ENCODE measurements at places on chromosomes 12 and 14. TPM values are rescaled to one million over a fixed set of nuclear protein-coding genes. Genes with fewer than 3 reads are reported as not detected.

Gene TCL1B
- not detected for total RNA-seq

DNA sequence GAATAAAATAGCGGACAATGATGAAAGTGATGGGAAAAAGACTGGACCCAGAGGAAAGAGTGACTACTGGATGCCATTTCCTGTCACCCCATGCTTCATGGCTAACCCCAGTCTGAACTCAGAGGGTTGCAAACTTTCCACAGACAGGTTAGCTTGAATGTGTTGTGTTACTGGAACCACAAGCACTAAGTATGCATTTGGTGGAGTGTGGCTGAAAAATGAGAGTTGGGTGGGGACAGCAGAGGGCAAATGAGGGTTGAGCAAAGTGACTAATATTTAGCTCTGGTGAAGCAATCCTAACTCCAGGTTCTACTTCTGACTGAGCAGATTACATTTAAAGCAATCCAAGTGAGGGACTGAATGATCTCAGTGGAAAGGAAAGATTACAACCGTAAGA lies 1.6 kb downstream of the SLC16A7 start:
- H3K36me3 ChIP-seq, result no peaks in the 10 kb centered on the region
- H3K27me3 ChIP-seq, result no peaks in the 10 kb centered on the region
- no peak for DNase-seq
- peak overlapping the region; percentile 91 for H3K27ac ChIP-seq

DNA sequence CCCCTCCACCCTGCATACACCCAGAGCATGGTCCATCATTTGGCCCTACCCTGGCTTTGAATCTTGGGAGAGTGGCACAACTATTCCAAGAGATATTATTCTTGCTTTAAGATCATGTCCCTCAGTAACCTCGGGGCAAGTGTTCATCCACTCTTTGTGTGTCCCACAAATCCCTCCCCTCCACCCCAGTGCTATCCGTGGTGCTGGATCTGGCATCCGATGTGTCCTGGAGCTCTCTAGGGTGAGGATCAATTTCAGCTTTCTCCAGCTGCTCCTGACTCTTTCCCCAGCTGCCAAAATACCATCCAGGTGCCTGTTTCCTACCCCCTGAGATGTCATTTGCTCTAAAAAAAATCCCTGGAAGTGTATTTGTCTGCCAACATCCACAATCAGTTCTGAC lies 64.8 kb upstream of the CMKLR1 start:
- no peak for DNase-seq
- no peaks in the 10 kb centered on the region for H3K36me3 ChIP-seq
- H3K27ac ChIP-seq, result no peak overlapping the region
- no peaks in the 10 kb centered on the region for H3K4me1 ChIP-seq

Gene PRICKLE1
- 25.3 TPM for total RNA-seq

- H3K27me3 ChIP-seq, result no peaks in the 10 kb centered on the region
- no peaks in the 10 kb centered on the region for H3K4me1 ChIP-seq
- H3K27ac ChIP-seq, result no peak overlapping the region
- no peak overlapping the region for H3K4me3 ChIP-seq
- no peaks in the 10 kb centered on the region for H3K36me3 ChIP-seq
Observed at GRCh38 chr12:66984077-66984476, 285.1 kb upstream of the CAND1 start.

- H3K27ac ChIP-seq, result no peak overlapping the region
- DNase-seq, result no peak
- no peaks in the 10 kb centered on the region for H3K4me1 ChIP-seq
- H3K4me3 ChIP-seq, result no peak overlapping the region
Observed at GRCh38 chr12:93957168-93957567, 191.2 kb upstream of the PLXNC1 start.

- H3K4me1 ChIP-seq, result peaks cover 25% of the 10 kb centered on the region
- H3K36me3 ChIP-seq, result no peaks in the 10 kb centered on the region
- H3K27ac ChIP-seq, result no peak overlapping the region
- no peaks in the 10 kb centered on the region for H3K27me3 ChIP-seq
- no peak for DNase-seq
- no peak overlapping the region for H3K4me3 ChIP-seq
Observed at GRCh38 chr14:68687746-68688145, 105.1 kb downstream of the ZFP36L1 start.

DNA sequence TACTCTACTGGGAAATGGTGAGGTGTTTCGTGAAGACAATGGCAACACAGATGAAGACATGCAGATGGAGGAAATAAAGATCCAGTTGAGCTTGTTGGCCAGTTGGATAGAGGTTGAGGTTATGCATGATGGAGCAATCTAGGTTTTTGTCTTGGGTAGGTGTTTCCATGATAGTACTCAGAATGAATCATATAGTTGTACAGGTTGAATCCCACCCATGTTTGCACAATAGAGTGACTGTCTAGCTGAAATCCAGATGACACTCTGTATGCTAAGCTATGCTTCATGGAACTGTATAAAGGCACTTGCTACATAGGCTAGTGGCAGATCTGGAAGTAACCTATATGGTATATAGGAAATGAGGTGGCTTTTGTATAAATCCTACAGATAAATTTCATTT lies 264.9 kb downstream of the NAV3 start:
- H3K4me1 ChIP-seq, result peaks cover 10% of the 10 kb centered on the region
- no peak overlapping the region for H3K4me3 ChIP-seq
- H3K27me3 ChIP-seq, result no peaks in the 10 kb centered on the region

- H3K4me3 ChIP-seq, result no peak overlapping the region
- H3K27me3 ChIP-seq, result no peaks in the 10 kb centered on the region
- no peak overlapping the region for H3K27ac ChIP-seq
- no peak for DNase-seq
- peaks cover 37% of the 10 kb centered on the region for H3K4me1 ChIP-seq
Observed at GRCh38 chr14:77585385-77585784, 31.1 kb downstream of the SPTLC2 start.

Gene IL31
- total RNA-seq, result not detected

GRCh38 chr12:45731190-45731775 lies 1.8 kb downstream of the ARID2 start:
- H3K36me3 ChIP-seq, result no peaks in the 10 kb centered on the region
- no peak for DNase-seq
- H3K27me3 ChIP-seq, result no peaks in the 10 kb centered on the region
- peak overlapping the region; percentile 67 for H3K4me3 ChIP-seq
- peaks cover 46% of the 10 kb centered on the region for H3K4me1 ChIP-seq

Gene FGD4
- 38.3 TPM for total RNA-seq

Gene VSX2
- not detected for total RNA-seq

GRCh38 chr14:92759300-92759678 lies 10.9 kb upstream of the LGMN start:
- H3K4me1 ChIP-seq, result no peaks in the 10 kb centered on the region
- no peaks in the 10 kb centered on the region for H3K36me3 ChIP-seq
- H3K27me3 ChIP-seq, result no peaks in the 10 kb centered on the region

- no peaks in the 10 kb centered on the region for H3K4me1 ChIP-seq
- no peak overlapping the region for H3K4me3 ChIP-seq
- no peak overlapping the region for H3K27ac ChIP-seq
Observed at GRCh38 chr12:44379831-44380230, 496.3 kb downstream of the NELL2 start.

- H3K4me1 ChIP-seq, result peaks cover 35% of the 10 kb centered on the region
- no peak overlapping the region for H3K4me3 ChIP-seq
- no peaks in the 10 kb centered on the region for H3K27me3 ChIP-seq
- H3K36me3 ChIP-seq, result no peaks in the 10 kb centered on the region
- DNase-seq, result peak; percentile 91
- peak overlapping the region; percentile 17 for H3K27ac ChIP-seq
Observed at GRCh38 chr12:56990648-56991318, 15.6 kb downstream of the ZBTB39 start.

Gene FAM90A1
- total RNA-seq, result not detected

DNA sequence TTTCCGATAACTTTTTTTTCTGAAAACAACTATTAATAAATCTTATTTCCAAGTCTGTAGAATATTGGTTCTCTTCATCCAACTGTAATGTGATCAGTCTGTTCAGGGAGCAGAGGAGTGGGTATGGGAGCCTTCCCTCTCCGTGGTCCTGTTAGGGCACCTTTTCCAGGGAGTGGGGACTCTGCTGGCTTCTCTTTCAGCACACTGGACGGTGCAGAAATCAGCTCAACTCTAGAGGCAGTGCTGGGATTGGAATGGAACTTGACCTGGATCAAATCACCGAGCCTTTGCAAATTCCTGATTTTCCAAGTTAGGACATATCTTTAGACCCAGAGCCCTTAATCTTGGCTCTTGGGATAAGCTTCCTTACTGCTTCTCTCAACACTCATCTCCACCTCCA lies 630.4 kb downstream of the DIO2 start:
- H3K27ac ChIP-seq, result no peak overlapping the region
- no peaks in the 10 kb centered on the region for H3K36me3 ChIP-seq
- DNase-seq, result no peak
- H3K27me3 ChIP-seq, result no peaks in the 10 kb centered on the region

Gene FGF6
- total RNA-seq, result not detected

- no peak overlapping the region for H3K4me3 ChIP-seq
- peaks cover 55% of the 10 kb centered on the region for H3K4me1 ChIP-seq
- no peaks in the 10 kb centered on the region for H3K36me3 ChIP-seq
- peak overlapping the region; percentile 2 for H3K27ac ChIP-seq
- DNase-seq, result no peak
Observed at GRCh38 chr12:6333029-6333428, 8.8 kb downstream of the TNFRSF1A start.

Gene ANKRD33
- total RNA-seq, result not detected

Gene KRT80
- 7.9 TPM for total RNA-seq

- H3K36me3 ChIP-seq, result no peaks in the 10 kb centered on the region
- no peaks in the 10 kb centered on the region for H3K27me3 ChIP-seq
- H3K4me3 ChIP-seq, result no peak overlapping the region
Observed at GRCh38 chr12:4768341-4768740, 48.1 kb downstream of the GALNT8 start.

Gene INSM2
- total RNA-seq, result 0.98 TPM

GRCh38 chr12:61369241-61369910 lies 890.8 kb upstream of the USP15 start:
- H3K4me1 ChIP-seq, result no peaks in the 10 kb centered on the region
- H3K27me3 ChIP-seq, result no peaks in the 10 kb centered on the region
- no peak overlapping the region for H3K4me3 ChIP-seq
- no peaks in the 10 kb centered on the region for H3K36me3 ChIP-seq
- no peak overlapping the region for H3K27ac ChIP-seq
- DNase-seq, result no peak

Gene ADGRD1
- 35.8 TPM for total RNA-seq

GRCh38 chr12:108204117-108204987 lies 75.3 kb downstream of the WSCD2 start:
- H3K4me3 ChIP-seq, result no peak overlapping the region
- H3K36me3 ChIP-seq, result no peaks in the 10 kb centered on the region
- no peak for DNase-seq
- H3K27me3 ChIP-seq, result no peaks in the 10 kb centered on the region
